ENCODE measurements at places on chromosomes 2 and 18. TPM values are rescaled to one million over a fixed set of nuclear protein-coding genes. Genes with fewer than 3 reads are reported as not detected.
A peak's percentile ranks its signal among the peaks of the same experiment; 100 is the strongest.

Gene CCL20
- 3.1 TPM for total RNA-seq

Gene ADAM23
- total RNA-seq, result 2.4 TPM

Gene TAF4B
- 8.9 TPM for total RNA-seq

Gene KCNG2
- total RNA-seq, result 0.27 TPM

Gene LOXHD1
- 0.27 TPM for total RNA-seq

Gene TXNDC2
- total RNA-seq, result 0.96 TPM

Gene RNF103
- total RNA-seq, result 40.5 TPM

Gene TRIB2
- 54.2 TPM for total RNA-seq

Gene STPG4
- not detected for total RNA-seq

Gene CYP27A1
- 20.9 TPM for total RNA-seq

Gene LYPD6B
- total RNA-seq, result 0.49 TPM

Gene TNS1
- 1,304 TPM for total RNA-seq

GRCh38 chr2:75523313-75524275 lies 37.1 kb downstream of the EVA1A start:
- ATAC-seq, result no peak

DNA sequence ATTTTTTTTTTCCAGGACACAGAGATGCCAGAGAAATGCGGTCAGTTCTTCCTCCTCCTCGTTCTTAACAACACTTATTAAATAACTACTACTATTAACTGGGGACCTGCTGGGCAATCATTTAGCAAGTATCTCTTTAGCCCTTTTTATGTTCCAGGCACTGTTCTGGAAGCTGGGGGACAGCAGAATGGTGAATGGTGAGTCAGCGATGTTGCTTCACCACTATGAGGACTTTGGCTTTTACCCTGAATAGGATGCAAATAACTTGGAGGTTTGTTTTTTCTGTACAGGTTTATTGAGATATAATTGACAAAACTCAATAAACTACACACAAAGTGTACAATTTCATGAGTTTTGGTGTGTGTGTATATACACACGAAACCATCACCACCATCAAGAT lies 179.9 kb upstream of the MSH6 start:
- ATAC-seq, result no peak

DNA sequence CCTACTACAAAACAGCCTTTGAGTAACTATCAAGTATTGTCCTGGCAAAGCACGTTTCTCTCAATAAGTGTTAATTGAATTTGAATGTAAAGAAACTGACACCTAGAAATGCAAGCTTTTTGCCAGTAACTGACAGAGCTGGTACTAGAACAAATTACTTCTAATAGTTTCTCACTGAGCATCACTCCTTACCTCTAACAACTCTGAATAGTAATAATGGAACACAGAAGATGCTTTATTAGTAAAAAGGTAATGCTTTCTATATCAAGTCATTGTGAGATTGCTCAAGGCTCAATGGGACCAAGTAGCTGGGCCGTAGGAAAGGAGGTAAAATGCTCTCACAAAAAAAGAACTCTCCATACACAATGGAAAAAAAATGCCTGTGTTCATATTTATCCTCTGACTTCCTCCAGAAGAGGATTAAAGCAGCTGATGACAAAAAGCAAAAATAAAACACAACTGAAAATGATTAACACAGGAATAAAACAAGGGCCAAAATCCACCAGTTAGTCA lies 11.8 kb downstream of the RASGRP3 start:
- no peak for ATAC-seq

DNA sequence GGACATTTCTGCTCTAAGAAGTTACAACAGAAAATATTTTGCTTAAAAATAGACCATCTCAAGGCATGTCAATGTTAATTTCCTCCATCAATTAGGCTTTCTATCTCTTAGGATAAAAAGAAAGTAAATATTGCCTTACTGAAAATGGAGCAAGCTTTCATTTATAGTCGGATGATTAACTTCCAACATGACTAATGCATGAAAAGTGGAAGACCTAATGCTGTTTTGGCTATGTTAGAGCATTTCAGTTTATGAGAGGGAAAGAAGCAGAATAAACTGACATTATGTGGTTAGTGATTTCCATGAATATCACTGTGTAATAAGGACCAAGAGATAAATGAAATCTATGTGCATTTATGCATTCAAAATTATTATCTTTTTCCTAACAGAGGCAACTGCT lies 475.2 kb upstream of the UBE2E3 start:
- no peak for ATAC-seq

DNA sequence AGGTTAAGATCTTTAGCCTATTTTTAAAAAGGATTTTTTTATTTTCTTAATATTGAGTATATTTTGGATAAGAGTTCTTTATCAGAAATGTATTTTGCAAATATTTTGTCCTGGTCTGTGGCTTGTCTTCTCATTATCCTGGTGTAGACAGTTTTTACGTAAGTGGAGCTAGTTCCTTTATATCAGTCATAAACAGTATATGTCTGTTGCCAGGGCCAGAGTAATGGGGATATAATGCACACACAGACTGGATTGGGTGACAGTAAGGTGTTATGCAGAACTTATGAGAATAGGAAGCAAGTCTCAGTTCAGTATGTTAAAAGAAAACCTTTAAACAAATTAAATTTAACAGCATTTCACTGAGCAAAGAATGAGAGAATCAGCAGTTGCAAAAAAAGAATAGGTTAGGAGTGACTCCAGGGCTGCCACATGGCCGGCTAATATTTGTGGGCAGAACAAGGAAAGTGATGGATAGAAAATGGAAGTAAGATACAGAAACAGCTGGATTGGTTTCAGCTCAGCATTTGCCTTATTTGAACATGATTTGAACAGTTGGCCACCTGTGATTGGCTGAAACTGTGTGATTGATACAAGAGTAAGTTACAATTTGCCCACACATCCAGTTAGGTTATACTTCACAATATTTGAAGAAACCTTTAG lies 61.1 kb upstream of the ZNG1B start:
- ATAC-seq, result no peak

GRCh38 chr2:226020956-226021355 lies 621.4 kb downstream of the NYAP2 start:
- ATAC-seq, result no peak

- no peak for ATAC-seq
Observed at GRCh38 chr2:138094031-138094430, 129.8 kb downstream of the HNMT start.

DNA sequence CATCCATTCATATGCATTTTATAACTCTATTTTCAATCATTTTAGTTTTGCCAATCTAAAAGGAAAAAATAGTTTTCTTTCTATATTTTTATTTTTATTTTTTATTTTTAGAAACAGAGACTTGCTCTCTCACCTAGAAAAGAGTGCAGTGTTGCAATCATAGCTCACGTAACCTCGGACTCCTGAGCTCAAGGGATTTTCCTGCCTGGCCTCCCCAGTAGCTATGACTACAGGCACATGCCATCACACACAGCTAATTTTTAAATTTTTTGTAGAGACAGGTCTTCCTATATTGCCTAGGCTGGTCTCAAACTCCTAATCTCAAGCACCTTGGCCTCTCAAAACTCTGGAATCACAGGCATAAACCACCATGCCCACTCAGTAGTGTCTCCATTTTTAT lies 125.5 kb upstream of the XIRP2 start:
- ATAC-seq, result no peak

- no peak for ATAC-seq
Observed at GRCh38 chr2:129930451-129930850, 49.0 kb upstream of the RAB6C start.

DNA sequence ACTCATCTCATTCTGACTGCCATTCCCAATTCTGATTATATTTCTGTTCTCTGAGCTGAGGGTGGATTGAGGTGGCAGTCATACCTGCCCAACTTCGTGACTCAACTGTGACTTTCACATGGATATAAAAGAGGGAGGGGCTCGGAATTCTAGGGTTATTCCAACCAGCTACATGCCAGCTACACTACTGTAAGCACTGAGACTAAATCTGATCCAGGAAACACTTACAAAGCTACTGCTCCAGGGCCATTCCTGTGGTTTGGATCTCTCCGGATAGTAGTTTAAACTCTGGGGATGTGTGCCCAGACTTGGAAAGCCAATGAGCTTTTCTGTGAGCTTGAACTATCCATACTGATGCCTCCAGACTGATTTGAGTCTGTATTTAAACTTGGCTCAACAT lies 7.9 kb downstream of the MAP2 start:
- ATAC-seq, result no peak

DNA sequence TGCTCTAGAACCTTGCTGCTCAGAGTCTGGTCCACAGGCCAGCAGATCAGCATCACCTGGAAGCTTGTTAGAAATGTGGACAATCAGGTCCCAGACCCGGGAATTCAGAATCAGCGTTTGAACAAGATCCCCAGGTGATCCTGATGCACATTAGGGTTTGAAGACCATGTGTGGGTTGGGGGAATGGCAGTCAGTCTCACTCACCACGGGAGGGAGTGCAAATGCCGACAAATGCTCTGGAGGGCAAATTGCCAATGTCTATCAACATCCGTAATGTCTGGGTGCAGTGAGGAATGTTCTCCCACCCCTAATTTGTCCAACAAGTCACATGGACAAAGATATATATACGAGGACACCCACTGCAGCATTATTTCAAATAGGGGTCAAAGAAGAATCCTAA lies 34.5 kb downstream of the INPP5D start:
- no peak for ATAC-seq

DNA sequence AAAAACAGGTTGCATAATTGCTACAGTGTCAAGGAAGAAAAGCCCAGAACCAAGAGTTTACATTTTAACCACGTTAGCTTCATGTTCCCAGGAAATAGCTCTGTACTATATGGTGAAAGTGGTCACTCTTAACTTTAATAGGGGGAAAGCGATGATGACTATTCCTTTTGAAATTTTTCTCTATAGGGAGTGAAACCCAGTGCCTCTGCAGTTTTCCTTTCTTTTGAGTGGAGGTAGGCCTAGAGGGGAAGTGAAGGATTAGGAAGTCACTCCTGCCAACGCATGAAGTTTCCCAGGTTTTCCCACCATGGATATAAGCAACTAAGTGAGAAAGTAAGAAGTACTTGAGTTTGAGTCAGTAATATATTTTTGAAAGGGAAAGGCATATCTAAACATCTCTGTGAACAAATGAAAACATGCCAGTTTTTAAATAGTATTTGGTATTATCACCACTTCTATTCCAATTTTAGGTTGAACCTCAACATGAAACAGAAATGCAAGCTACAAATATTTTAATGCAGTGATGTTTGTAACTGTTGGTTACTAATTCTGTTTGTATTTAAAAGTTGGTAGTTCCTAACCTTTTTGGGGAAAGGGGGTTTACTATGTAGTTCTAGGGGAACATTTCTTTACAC lies 91.9 kb downstream of the VRK2 start:
- no peak for ATAC-seq

DNA sequence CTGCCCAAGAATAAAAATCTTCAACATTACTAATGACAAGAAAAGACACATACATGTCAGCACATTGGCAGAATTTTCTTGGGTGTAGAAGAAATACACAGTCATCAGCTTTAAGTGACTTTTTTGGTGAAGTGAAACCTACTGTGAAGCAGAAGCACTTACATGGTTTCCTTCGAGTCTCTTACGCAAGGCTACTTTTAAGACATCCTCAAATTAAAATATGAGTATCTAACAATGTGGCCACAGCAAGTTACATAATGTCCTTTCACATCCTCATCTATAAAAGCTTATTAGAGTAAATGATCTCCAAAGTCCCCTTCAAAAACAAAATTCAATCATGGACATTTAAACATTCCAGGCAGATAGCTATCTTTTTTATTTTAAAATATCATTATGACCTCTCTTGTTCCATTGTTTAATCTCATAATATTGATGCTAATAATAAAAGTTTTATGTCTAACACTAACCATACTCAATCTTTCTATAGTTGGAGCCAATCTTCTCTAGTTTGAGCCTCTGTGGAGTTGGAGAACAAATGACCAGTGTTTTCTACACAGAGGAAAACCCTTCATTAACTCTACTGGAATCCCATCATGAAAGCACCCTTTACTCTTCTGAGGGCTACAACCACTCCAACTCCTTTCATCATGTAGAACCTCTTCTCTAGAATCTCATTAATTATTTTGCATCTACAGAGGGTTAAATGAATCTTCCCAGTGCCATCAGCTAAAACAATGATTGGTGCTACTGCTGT lies 182.2 kb upstream of the ZFP36L2 start:
- no peak for ATAC-seq

DNA sequence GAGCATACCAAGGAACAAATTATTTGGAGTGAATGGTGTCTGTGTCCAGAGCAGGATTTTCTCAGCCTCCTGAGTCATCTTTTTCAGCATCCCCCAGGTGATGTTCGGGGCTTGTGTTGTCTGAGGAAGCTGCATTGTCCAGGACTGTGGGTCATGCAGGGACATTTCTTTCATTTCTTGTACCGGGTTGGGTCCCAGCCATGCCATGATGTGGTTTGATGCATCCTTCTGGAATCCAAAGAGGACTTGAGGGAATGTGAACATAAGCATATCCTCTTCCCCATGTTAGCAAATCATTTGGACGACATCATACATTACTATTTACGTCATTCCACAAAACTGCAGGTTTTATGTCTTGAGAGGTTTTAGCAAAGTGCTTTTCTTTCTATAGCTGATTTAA lies 797.8 kb downstream of the CCDC85A start:
- no peak for ATAC-seq

- no peak for ATAC-seq
Observed at GRCh38 chr2:27806311-27807059, 35.0 kb downstream of the MRPL33 start.

DNA sequence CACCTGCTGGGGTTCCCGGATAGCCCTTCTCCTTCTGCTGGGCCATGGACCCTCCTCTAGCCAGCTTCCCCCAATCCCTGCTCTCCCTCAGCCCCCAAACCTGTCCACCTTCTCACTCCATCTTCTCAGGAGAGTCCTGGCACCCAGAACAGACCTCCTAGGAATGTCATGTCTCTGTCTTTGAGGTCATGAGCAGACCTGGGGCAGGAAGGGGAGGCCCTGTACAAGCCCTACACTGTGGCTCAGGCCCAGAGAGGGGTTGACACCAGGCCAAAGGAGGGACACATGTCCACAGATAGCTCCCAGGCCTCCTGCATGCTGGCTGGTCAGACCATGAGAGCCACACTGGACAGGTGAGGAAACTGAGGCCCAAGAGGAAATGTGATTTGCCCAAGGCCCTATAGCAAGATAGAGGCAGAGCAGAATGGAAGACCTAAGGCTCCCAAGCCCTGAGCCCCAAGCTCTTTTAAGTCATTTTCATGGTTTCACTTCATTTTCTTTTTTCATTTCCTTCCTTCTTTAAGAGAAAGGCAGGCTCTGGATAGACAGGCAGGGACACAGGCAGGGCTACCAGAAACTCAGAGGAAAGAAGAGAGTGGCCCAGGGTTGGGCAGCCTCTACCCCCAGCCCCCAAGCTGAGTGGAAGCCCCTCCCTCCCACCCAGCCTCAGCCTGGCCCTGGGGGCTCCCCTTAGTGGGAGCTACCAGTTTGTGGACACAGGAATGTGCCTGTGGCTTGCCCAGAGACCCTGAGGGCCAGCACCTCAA lies 159.7 kb downstream of the SMAD7 start:
- ATAC-seq, result peak; percentile 2

- no peak for ATAC-seq
Observed at GRCh38 chr2:100017633-100018032, 124.8 kb downstream of the AFF3 start.

All from gastroesophageal sphincter (tissue), 4 donors.